ENCODE measurements at places on chromosomes 5 and 9. TPM values are rescaled to one million over a fixed set of nuclear protein-coding genes. Genes with fewer than 3 reads are reported as not detected.

GRCh38 chr9:32709871-32710270 lies 73.5 kb upstream of the TMEM215 start:
- no peak for ATAC-seq

GRCh38 chr5:60522292-60522905 lies 177.6 kb downstream of the DEPDC1B start:
- no peak for ATAC-seq

- no peak for ATAC-seq
Observed at GRCh38 chr9:130110166-130110565, 56.5 kb downstream of the GPR107 start.

DNA sequence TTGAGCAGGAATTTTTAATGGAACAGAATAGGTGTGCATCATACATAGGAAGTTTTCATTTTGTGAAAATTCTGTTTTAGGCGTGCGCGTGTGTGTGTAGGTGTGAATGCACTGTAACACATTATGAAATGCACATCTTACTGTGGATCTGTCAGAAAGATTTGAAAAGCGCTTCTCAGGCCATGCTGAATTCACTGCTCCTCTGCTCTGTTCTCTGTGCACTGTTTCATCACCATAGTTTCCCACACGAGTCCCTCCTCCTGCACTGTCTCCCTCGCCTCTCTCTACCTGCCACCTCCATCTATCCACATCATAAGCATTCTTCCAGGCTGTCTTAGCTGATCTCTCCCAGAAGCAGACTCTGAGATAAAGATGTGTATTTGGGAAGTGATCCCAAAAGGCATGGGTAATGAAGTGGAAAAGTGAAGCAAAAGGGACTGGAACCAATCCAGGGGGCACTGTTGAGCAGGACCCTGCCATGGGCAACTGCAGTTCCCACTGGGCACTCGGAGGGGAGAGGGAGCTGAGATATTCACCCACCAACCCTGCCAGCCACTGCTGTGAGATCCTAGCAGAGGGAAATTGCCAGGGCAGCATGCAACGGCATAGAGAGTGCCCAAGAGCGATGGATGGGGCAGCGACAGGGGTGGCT lies 65.9 kb downstream of the GABBR2 start:
- ATAC-seq = no peak

DNA sequence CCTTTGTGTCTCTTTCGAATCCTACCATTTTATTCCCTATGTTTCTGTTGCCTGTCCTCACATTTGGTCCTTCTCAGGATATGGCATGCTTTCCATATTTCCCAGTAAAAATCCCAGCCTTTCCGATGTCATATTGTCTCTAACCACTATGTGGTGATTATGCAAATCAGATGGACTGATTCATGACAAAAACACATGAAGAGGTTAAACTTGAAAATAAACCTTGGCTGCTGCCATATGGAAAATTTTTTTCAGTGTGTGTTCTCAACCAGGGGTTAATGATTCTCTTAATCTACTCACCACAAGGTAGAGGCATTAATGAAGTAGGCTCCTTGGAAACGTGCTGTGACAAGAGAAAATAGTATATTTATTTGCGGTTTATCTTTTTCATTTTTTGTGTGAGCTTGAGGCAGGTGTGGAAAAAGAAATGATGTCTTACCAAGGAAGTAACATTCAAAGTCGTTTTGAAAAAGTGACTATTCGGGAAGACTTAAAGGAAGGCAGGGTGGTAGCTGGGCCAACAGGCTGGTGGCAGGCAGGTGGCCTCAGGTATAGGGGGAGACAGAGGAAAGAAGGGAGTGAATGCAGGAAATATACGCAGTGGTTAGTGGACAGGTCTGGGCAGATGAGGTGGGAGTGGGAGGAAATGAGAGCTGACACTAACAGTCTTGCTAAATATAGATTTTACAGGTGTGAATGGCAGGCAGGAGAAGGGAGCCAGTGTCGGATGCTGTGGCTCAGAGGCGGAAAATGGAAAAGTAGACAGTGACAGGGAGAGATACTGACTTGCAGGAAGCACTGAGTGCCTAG lies 46.2 kb downstream of the DMRT2 start:
- ATAC-seq = no peak

DNA sequence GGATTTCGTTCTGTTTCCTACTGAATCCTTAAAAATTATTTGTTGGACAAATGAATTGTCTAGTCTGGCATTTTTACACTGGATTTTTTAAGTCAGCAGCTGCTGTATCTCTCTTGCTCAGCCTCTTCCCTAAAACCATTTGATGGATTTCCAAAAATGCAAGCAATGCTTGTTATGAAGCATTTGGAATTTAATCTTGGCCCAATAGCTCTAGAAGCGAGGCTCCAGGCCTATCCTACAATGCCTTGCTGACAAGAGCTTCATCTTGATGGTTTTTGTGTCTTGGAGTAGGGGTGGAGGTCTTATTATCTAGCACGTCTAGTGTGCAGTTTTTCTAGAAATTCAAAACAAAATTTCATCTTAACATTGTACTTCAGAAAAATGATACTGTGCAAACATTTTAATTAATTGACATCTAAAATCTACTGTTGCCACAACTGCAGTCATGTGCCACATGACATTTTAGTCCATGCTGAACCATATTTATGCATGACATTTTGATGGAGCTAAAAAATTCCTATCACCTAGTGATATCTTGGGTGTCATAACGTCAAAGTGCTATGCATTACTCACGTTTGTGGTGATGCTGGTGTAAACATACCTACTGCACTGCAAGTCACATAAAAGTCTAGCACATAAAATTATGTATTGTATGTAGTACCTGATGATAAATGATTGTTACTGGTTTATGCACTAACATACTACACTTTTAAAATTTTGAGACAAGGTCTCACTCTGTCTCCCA lies 5.9 kb upstream of the RAD23B start:
- no peak for ATAC-seq

DNA sequence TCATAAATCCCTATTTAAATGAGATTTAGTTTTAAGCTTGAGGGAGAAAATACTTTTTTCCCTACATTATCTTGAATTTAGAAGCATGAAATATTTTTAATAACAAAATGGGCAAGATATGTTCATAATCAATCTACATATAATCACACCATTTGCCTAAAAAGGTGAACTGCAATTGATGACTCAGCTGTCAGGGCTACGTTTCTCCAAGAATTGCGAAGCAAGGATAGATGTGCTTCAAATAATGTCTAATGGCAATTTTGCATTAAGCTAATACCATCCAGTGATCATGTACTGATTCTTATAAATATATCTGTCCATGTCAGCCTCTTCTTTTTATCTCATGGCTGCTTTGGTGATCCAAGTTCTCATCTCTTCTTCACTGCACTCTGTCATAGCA lies 404.4 kb downstream of the MAN2A1 start:
- no peak for ATAC-seq

The CD14 gene
- 0.63 TPM for total RNA-seq

The SPINK6 gene
- not detected for total RNA-seq

The UBE2B gene
- 37.1 TPM for total RNA-seq

DNA sequence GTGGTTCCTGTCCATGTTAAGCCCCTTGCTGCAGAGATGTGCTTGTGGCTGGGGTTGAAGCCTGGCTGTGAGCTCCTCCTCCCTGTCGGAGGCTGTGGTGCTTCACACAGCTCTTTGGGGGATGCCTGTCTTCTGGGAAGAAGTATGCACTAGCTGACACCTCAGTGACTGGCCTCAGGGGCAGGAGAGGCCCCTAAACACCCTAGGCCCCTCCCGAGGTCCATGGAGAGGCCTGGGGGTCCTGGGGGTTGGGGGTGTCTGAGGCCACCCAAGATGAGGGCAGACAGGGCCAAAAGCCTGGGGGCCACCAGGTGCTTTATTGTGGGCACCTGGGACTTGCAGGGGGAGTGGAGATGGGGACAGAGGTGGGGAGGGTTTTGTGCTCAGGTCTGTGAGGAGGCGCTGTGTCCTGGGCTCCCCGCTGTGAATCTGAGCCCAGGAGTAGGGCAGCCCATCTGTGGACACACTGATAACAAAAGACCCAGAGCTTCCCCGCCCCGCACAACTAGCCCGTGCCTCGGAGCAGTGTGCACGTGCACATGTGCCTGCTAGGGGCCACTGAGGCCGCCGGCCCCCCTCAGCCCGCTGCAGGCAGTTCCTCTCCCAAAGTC lies 92.0 kb downstream of the PHF2 start:
- peak; percentile 29 for ATAC-seq

The EIF4EBP3 gene
- 1.9 TPM for total RNA-seq

- ATAC-seq = peak; percentile 12
Observed at GRCh38 chr9:37904445-37905130, 661 bp upstream of the SLC25A51 start.

The SLC1A1 gene
- not detected for total RNA-seq

GRCh38 chr9:138053321-138053868 lies 175.8 kb downstream of the CACNA1B start:
- ATAC-seq = no peak

- ATAC-seq = no peak
Observed at GRCh38 chr5:17304282-17304681, 86.9 kb downstream of the BASP1 start.

The TLE1 gene
- total RNA-seq = 38.2 TPM

- peak; percentile 72 for ATAC-seq
Observed at GRCh38 chr5:168047669-168048111, 243.8 kb upstream of the WWC1 start.

The TAF11L10 gene
- total RNA-seq = not detected

GRCh38 chr5:14552017-14552416 lies 29.6 kb upstream of the OTULINL start:
- no peak for ATAC-seq

The SIGMAR1 gene
- 75.1 TPM for total RNA-seq

The ZNF618 gene
- total RNA-seq = 27.2 TPM

GRCh38 chr5:158573829-158574228 lies 525.9 kb downstream of the EBF1 start:
- ATAC-seq = no peak

GRCh38 chr9:96256800-96257199 lies 45.2 kb downstream of the HSD17B3 start:
- ATAC-seq = peak; percentile 64

The TUSC1 gene
- total RNA-seq = 3.6 TPM

- ATAC-seq = no peak
Observed at GRCh38 chr9:137945581-137945980, 68.0 kb downstream of the CACNA1B start.

DNA sequence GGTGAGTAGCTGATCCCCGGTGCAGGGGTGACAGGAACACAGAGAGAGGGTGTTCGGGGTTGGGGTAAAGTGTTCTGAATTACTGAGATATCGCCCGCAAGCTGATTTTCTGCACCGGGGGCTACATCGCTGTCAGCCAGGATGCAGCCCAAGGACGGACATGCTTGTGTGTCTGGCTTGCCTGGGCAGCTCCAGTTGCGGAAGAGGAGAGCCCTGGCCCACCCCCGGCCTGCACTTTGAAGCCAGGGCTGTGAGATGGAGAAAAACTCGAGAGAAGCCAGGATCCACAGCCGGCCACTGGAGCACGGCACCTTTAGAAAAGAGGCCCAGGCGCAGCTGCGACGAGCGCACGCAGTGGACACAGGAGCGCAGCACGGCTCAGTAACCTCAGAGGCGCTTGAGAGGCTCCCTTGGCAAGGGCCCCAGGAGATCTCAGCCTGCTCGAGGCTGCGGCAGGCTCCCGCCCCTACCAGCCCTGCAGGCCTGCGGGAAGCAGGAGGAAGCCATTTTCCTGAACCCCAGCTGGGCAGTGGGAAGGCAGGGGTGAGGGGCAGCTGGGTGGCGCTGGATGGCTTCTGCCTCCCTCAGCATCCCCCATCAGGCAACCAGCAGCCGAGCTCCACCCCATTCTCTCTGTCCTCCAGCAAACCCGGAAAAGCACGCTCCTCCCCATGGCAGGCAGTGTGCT lies 59.2 kb downstream of the C9orf50 start:
- peak; percentile 31 for ATAC-seq

DNA sequence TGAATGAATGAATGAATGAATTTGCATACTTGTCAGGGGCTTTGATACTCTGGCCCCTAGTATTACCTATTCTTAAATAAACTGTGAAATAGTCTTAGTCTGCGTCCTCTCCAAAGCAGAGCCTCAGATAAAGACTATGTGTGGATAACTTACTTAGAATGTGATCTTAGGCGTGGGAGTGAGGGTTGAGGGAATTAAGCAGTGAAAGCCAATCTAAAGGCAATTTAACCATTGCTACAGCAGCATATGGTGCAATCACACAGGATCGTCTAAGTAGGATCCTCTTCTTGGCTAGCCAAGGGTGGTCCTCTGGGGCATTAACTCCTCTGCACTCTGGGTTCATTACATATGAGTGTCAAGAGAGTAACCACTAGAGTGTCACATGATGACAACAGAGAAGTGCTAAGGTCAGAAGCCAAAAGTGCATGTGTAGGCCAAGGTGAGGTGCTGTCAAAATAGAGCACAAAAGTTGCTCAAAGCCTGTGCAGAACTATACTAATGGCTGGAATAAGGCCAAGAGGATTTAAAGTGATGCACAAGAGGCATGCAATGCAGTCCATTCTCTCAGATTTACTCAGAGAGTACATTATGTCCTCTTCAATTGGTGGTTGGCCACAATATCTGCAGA lies 274.4 kb upstream of the SEMA6A start:
- ATAC-seq = no peak

- peak; percentile 67 for ATAC-seq
Observed at GRCh38 chr5:148311484-148311883, 739 bp upstream of the SPINK7 start.

- ATAC-seq = no peak
Observed at GRCh38 chr9:112048924-112049691, 126.0 kb downstream of the SUSD1 start.

GRCh38 chr9:115134941-115135340 lies 17.0 kb upstream of the TNC start:
- no peak for ATAC-seq
